ENCODE measurements at places on chromosomes 1 and 21. TPM values are rescaled to one million over a fixed set of nuclear protein-coding genes. Genes with fewer than 3 reads are reported as not detected.

RAB42 gene
- not detected for total RNA-seq

SERPINC1 gene
- not detected for total RNA-seq

OR2T33 gene
- not detected for total RNA-seq

ACOT11 gene
- total RNA-seq, result 3.6 TPM

TPTE gene
- total RNA-seq, result not detected

OR2M3 gene
- not detected for total RNA-seq

S100A16 gene
- 470 TPM for total RNA-seq

KIRREL1 gene
- total RNA-seq, result 41.5 TPM

TBX19 gene
- total RNA-seq, result 0.46 TPM

OR6N1 gene
- not detected for total RNA-seq

ANGPTL3 gene
- total RNA-seq, result not detected

CRP gene
- 0.32 TPM for total RNA-seq

PCBP3 gene
- not detected for total RNA-seq

CIART gene
- total RNA-seq, result 0.65 TPM

TRIM45 gene
- total RNA-seq, result 3.2 TPM

TEX38 gene
- total RNA-seq, result not detected

LORICRIN gene
- not detected for total RNA-seq

ADAM30 gene
- not detected for total RNA-seq

C1orf87 gene
- total RNA-seq, result not detected

THEMIS2 gene
- 19.0 TPM for total RNA-seq

RHD gene
- not detected for total RNA-seq
